Cardiac muscle cell (in vitro differentiated cells and primary cell): ENCODE measurements at places on chromosomes 5 and 9. TPM values are rescaled to one million over a fixed set of nuclear protein-coding genes. Genes with fewer than 3 reads are reported as not detected.

DNA sequence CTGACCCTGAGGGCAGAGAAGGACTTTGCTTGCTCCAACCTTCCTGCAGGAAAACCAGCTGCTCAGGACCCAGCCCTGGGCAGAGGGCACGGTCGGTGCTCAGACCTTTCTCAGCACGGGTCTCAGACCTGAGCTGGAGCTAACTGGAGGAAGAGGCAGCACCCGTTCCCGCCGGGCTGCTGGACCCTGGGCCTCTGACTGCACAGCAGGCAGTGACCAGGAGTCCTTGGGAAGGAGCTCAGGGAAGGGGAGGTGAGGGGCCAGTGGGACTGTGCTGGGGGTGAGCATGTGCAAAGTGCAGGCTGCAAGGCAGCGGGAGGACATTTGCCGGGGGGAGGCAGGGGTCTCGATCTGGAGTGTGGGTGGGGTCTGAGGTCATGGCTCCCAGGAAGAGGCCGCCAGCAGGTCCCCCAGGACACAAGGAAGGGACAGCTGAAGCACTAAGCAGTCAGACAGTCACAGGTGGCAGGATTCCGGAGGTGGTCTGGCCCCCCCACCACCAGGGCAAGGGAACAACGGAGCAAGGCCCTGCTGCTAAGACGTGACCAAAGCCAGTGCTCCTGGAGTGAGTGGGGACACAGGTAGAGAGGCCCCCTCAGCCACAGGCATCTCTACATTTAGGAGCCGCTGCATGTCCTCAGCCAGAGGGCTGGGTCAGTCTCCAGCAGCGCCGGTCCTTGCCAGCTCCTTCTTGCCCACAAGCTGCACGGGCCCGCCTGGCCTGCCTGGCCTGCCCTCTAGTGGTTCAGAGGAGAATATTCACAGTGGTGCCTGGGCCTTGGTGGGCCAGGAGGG lies 4.8 kb upstream of the DPM2 start:
- DNase-seq = peak; percentile 71

DNA sequence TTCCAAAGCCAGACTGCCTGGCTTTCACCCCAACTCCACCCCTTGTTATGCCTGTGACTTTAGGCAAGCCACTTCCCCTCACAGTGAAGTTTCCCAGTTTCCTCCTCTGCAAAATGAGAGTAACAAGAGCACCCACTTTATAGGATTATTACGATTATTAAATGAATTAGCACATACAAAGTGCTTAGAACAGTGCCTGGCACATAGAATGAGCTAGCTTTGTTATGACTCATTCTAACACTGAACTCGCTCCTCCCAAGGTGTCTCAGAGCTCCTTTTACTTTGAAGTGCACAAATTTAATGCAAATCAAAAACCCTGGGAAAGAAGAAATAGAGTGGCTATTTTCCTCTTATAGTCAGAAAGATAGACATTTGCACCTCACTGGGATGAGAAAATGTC lies 34.3 kb downstream of the DNAH5 start:
- DNase-seq = no peak

The CXCL14 gene
- 0.11 and 1.2 TPM in 2 replicates for total RNA-seq

DNA sequence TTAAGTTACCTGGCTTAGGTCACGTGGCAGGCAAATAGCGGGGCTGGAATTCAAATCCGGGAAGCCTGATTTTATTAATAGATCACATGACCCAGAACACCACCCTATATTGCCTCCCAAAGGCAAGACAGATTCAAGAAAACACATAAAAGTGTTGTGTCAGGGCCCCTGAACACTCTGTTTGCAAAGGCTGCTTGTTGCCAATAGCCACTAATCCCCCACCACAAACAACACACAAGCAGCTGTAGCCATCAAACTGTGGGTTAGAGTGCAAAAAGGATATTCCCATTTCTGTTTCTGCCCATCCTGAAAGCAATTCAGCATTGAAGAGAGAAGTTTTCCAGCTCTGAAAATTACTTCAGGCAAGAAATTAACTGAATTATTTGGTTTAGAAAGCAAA lies 358.9 kb upstream of the RFX3 start:
- DNase-seq = no peak

DNA sequence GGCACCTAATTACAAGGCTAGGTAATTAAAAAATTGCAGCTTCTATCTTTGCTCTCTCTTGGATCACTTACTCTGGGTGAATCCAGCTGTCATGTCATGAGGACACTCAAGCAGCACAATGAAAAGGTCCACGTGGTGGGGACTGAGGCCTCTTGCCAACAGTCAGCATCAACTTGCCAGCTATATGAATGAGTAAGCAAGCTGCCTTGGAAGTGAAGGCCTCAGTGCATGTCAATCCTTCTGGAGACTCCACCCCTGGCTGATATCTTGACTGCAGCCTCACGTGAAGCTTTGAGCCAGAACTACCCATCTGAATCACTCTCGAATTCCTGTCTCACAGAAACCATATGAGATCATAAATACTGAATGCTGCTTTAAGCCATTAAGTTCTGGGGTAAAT lies 140.5 kb downstream of the SNX18 start:
- DNase-seq = peak; percentile 86

- DNase-seq = peak; percentile 80
Measured at GRCh38 chr5:59187857-59188256, 605.0 kb downstream of the RAB3C start.

DNA sequence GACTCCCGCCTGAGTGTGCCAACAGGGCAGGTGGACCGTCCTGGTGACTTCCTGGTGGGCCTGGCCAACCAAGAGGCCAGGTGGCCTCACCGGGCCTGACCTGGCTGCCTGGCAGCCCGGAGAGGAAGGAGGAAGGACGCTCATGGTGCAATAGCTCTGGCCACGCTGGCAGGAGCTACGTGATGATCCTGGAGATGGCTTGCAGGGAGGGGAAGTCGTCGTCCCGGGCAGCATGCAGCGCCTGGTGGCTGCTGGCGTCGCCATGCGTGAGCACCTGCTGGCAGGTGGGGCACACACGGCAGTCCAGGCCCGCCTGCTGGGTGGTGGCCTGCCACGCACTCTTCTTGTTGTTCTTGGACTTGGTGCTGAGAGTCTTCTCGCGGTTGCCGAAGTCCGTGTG lies 26.3 kb downstream of the SPATA31C1 start:
- no peak for DNase-seq

The SVEP1 gene
- total RNA-seq = 2.8 and 4.4 TPM in 2 replicates

DNA sequence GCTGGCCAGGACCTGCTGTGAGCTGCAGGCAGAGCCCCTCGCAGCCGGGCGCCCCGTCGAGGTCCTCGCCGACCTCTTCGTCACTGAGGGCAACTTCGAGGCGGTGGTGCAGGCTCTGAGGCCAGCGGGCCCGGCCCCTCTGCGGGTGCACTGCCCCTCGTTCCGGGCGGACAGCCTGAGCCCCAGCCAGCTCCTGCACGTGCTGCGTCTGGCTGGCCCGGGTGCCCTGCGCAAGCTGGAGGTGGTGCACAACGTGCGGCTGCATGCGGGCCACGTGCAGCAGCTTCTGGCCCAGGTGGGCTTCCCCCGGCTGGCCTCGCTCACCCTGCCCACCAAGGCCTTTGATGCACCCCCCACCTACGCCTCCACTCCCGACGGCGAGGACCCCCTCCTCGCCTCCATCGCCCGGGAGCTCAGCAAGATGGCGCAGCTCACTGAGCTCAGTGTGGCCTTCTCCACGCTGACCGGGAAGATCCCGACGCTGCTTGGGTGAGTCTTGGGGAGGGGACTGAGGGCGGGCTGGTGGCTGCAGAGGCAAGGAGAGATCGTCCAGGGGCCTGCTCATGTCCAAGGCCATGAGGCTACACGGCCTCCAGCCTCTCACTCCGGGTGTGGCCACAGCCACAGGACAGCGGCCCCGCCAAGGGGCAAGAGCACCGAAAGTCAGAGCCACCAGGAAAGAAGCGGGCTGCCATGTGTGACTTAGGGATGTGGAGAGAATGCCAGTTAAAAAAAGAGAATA lies 825 bp downstream of the LRRC14B start:
- DNase-seq = no peak

- no peak for DNase-seq
Measured at GRCh38 chr5:33690374-33691135, 201.2 kb downstream of the ADAMTS12 start.

The CERCAM gene
- 34.6 and 53.8 TPM in 2 replicates for total RNA-seq

The GLDC gene
- 0.98 and 3.3 TPM in 2 replicates for total RNA-seq

- DNase-seq = no peak
Measured at GRCh38 chr5:150428106-150428876, 15.6 kb upstream of the CD74 start.

The STX17 gene
- 16.5 and 34.8 TPM in 2 replicates for total RNA-seq

DNA sequence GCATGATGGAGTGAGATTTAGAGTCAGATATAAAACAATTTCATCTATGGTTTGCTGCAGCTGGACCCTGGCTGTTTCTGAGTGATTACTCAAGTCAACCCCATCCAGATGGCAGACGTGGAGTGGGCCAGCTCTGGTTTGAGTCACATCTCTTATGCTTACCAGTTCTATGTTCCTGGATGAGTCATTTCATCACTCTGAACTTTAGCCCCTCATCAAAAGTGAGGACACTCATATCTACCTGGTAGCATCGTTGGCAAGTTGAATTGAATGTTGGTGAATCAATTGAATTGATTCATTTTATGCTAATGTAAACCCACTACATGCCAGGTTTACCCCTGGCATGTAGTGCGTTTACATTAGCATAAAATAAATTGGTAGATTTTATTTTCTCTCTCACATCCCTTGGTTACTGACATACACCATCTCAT lies 176.4 kb downstream of the FGF18 start:
- no peak for DNase-seq

The LPCAT1 gene
- 48.5 and 57.3 TPM in 2 replicates for total RNA-seq

DNA sequence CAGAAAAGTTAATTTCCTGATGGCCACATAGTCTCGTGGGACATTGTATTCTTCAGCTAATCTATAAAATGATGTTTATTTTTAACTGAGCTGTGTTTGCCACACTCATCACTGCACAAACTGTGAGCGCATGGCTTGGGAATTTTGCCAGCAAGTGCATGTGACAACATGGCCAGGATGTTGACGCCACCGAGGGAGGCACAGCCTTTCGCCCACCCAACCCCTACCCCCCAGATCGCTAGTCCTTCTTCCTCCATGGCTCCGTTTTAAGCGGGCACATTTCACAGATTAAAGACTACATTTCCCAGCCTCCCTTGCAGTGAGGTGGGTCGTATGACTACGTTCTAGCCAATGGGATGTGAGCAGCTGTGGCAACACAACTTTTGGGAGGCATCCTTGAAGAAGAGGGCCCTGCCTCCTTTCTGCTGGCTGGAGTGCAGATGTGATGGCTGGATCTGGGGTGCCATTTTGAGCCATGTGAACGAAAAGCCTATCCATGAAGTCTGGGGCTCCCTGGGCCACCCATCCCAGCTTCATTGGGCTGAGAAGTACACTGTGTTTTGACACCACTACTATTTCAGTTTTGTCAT lies 7.9 kb downstream of the NRARP start:
- peak; percentile 57 for DNase-seq

The FABP6 gene
- total RNA-seq = not detected in 2 replicates

DNA sequence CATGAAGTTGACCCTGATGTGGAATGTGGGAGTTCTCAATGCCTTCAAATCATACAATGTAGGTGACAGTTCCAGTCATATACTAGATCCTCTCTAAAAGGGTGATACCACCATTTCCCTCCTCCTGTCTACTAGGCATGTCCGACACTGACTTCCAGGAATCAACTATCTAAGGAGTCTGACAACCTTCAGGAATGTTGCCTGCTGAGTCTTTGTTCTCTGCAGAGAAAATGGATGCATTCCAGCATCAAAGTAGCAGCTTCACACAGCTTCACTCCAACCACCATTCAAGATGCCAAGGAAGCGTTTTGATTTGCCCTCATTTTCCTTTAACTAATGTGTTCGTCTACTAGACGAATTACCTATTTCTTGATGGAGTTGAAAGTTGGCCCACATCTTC lies 530.2 kb downstream of the EBF1 start:
- no peak for DNase-seq

GRCh38 chr5:64807520-64807919 lies 38.8 kb downstream of the CWC27 start:
- DNase-seq = no peak

GRCh38 chr9:108761655-108762347 lies 94.0 kb downstream of the ACTL7B start:
- DNase-seq = peak; percentile 69

- peak; percentile 68 for DNase-seq
Measured at GRCh38 chr5:81187885-81188284, 45.2 kb upstream of the CKMT2 start.

DNA sequence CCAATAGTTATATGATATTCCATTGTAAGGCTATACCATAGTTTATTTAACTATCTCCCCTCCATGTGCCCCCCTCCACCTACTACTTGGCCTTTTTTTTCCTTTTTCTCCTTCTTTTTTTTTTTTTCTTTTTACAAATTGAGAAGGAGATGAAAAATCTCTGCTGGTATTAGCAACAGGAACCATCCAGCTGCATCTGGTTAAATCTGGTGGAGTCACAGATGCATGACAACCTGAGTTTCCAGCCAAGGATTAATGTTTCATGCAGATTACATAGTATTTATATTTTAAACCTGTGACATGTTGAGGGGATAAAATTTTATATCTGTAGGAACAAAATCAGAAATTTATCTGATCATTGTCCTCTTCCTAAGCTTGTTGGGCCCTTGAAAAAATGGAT lies 128.5 kb upstream of the IQGAP2 start:
- DNase-seq = no peak

The PCDHB7 gene
- 1.1 and 2.3 TPM in 2 replicates for total RNA-seq

DNA sequence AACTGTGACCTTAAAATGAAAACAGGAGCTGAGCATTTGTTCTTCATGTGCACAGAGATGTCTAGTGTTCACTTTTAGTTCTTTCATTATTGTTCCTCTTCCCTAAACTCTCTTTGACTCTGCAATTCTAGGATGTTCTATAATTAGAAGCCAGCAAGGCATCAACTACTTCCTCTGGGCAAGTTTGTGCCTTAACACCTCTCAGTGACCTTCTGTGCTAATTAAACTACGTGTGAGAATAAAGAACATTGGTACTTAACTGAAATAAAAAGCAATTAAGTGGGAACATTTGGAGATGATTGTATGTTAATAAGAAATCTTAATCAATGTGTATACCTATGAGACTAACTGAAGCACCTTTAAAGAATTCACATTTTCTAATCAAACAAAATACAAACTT lies 242.8 kb downstream of the RASEF start:
- DNase-seq = no peak

The CD14 gene
- total RNA-seq = 1.4 TPM in 1 of 2 replicates, not detected in the other

- peak; percentile 91 for DNase-seq
Measured at GRCh38 chr5:14727428-14727865, 62.9 kb downstream of the OTULIN start.

The PCAT7 gene
- 11.5 and 24.4 TPM in 2 replicates for total RNA-seq

GRCh38 chr5:10250806-10251276 lies 761 bp downstream of the CCT5 start:
- peak; percentile 42 for DNase-seq

The SH3PXD2B gene
- total RNA-seq = 19.7 and 27.6 TPM in 2 replicates

The ADCY2 gene
- 2.2 and 3.3 TPM in 2 replicates for total RNA-seq

DNA sequence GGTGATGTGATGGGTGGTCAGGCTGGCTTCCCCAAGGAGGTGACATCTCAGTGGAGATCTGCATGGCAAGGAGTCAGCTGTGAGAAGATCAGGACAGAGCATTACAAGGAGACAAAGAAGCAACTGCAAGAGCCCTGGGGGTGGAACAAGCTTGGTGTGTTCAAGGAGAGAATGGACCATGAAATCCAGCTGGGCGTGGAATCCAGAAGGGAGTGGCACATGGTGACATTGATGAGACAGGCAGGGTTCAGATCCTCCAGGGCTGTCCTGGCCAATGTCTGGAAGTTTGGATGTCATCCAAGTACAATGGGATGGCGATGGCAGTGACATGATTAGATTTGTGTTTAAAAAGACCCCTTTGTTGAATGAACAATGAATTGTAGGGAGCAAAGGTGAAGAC lies 175.6 kb downstream of the MACROH2A1 start:
- DNase-seq = no peak

The KIF20A gene
- total RNA-seq = 8.6 and 106 TPM in 2 replicates

The CDC25C gene
- 2.7 and 16.2 TPM in 2 replicates for total RNA-seq

GRCh38 chr5:59169081-59169767 lies 586.3 kb downstream of the RAB3C start:
- no peak for DNase-seq
